Ovary (tissue), 10 donors: ENCODE measurements at places on chromosomes 4 and X. TPM values are rescaled to one million over a fixed set of nuclear protein-coding genes. Genes with fewer than 3 reads are reported as not detected.
A peak's percentile ranks its signal among the peaks of the same experiment; 100 is the strongest.

GRCh38 chr4:150010525-150011126 lies 67.6 kb upstream of the DCLK2 start:
- peak; percentile 42 for DNase-seq

- no peak for DNase-seq
Measured at GRCh38 chr4:181676546-181676945, 566.7 kb upstream of the TENM3 start.

DNA sequence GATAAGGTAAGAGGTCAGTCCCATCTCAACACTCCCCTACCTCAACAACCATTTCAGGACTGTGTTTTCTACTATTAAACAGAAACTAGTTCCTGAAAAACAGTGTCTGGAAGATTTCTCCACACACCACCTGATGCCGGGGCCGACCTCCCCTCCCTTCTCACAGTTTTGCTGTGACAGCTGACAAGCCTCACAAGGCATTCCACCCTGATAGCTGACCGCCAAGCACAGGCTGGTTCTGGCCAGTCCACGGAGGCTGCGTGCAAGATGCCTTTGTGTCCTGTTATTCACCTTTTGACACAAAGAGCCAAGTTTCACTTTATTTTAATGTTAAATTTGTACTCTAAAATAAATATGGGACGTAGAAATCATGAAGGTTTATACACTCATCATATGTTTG lies 758.6 kb downstream of the PDHA2 start:
- peak; percentile 41 for DNase-seq

MAGEA11 gene
- total RNA-seq: not detected

TAF7L gene
- total RNA-seq: not detected

- no peak for DNase-seq
Measured at GRCh38 chrX:41457613-41458192, 10.6 kb downstream of the NYX start.

- no peak for DNase-seq
Measured at GRCh38 chr4:184288451-184289178, 70.9 kb upstream of the ENPP6 start.

DNA sequence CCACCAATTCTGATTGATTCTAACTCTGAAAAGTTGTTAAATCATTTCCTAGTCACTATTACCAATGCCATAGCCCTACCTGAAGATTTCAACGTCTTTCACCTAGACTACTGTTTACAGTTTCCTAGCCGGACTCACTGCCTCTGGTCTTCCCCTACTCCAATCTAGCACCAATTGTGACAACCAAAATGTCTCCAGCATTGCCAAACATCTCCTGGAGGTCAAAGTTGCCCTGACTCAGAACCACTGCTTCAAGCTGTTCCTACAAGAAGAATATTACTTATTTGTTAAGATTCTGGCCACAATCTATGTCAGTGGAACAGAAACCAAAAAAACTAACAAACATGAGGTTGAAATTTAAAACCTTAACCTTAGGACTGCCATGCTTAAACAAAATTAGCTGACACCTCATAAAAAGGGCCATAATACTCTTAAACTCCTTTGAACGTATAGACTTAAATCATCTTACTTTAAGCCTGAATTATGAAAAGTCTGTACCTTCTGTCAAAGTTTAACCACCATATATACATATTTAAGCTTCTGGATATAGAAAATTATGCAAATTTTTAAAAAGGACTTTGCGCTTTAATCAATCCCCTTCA lies 2.1 kb downstream of the PDS5A start:
- DNase-seq: no peak

RBM47 gene
- 92.8 TPM for total RNA-seq

DNA sequence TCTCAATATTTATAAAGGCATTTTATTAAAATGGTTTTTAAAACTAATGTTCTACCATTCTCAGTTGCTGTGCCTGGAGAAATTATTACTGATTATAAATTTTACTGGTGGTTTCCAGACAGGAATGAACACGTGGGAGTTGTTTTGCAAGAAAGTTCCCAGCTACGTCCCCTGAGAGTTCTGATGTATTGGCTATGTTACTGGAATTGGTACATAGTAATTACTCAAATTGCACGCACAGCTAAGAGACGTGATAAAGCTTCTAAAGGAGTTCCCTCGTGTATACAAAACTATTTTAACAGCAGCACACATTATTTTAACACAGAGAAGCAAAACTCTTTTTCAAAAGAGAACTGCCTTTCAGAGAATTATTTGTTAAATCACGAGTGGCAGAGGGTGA lies 292.2 kb downstream of the NLGN4X start:
- DNase-seq: no peak

TNMD gene
- total RNA-seq: 1.1 TPM

NAP1L3 gene
- total RNA-seq: 7.7 TPM

RHOXF1 gene
- total RNA-seq: 1.5 TPM

DNA sequence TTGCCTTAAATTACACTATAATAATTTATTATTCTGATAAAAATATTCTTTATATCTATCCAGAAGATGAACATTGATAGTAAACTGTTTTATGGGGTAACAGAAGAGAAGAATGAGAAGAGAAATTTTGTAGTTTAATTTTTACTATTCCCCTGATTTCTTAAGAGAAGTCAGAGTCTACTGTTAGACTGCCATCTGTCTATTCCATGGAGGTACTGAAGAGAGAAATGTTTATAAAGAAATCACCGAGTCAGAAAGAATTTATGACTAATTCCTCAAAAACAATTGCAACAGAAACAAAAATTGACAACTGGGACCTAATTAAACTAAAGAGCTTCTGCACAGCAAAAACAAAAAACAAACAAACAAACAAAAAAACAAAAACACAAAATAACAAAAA lies 149.9 kb downstream of the FGF16 start:
- no peak for DNase-seq

TCEAL7 gene
- total RNA-seq: 21.0 TPM

HOPX gene
- 9.0 TPM for total RNA-seq

GIMD1 gene
- not detected for total RNA-seq

DNA sequence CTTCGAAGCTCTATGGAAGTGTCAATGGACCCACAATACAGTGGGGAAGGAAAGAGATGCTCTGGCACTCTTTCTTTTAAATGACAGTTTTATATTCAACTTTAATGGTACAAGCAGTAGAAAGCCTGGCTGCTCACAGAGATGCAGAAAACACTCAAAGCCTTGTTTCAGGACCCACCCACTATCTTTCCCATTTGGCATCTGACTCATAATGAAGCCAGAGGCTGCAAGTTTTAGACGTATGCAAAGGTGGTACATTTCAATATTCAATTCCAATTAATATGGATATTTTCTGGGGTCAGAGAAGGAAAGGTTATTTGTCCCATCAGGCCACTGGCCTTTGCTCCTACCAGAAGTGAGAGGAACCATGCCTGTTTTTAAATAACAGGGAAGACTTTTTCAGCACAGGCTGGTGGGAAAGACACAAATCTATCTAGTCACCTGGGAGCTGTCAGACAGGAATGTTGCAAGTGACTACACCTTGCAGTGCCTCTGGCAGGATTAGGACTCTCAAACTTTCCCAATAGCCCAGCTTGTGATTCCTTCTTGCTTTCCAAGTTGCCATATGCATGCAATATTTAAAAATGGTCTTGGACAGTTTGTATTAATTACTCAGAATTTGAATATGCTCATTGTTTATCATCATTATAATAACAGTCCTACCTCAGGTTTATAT lies 70.0 kb upstream of the RAB40AL start:
- no peak for DNase-seq

GRCh38 chr4:26751838-26752237 lies 108.8 kb upstream of the STIM2 start:
- no peak for DNase-seq

GRCh38 chr4:177574446-177574845 lies 132.2 kb upstream of the AGA start:
- no peak for DNase-seq

GUCY1A1 gene
- total RNA-seq: 8.6 TPM

GRCh38 chr4:34178476-34178875 lies 2065.8 kb downstream of the ARAP2 start:
- no peak for DNase-seq

BMX gene
- total RNA-seq: 1.0 TPM

GASK1B gene
- total RNA-seq: 132 TPM

GRCh38 chrX:134626434-134626833 lies 31.8 kb downstream of the PLAC1 start:
- no peak for DNase-seq

GRCh38 chr4:24888475-24889344 lies 24.1 kb downstream of the CCDC149 start:
- DNase-seq: no peak

- DNase-seq: no peak
Measured at GRCh38 chr4:182562350-182562749, 319.1 kb downstream of the TENM3 start.

DNA sequence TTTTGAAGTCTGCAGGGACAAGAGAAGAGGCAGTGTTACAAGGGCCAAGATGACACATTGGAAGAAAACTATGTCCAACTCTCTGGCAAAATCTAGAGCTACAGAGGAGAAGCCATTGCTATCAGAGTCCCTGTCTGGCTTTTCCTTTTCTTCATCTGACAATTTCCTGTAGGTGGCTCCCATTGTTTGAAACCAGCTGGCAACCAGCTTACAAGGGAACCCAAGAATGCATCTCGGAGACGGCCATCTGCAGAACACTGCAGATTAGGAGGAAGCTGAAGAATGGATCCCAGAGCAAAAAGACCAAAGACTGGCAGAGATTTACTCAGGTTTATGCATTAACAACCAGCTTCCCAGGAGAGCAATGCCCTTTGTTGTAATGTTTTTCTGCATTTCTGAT lies 216.2 kb upstream of the CTSO start:
- DNase-seq: no peak

OPRPN gene
- not detected for total RNA-seq

OCIAD2 gene
- total RNA-seq: 14.6 TPM
